ENCODE measurements at places on chromosomes 11 and 22. TPM values are rescaled to one million over a fixed set of nuclear protein-coding genes. Genes with fewer than 3 reads are reported as not detected.

DNA sequence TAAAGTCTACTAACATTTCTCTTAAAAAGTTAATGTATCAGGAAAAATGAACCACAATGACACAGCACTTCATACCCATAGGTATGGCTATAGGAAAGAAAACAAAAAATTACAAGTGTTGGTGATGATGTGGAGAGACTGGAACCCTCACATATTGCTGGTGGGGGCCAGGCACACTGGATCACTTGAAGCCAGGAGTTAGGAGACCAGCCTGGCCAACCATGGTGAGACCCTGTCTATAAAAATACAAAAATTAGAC lies 26.7 kb downstream of the TCF20 start:
- no peak for DNase-seq

DNA sequence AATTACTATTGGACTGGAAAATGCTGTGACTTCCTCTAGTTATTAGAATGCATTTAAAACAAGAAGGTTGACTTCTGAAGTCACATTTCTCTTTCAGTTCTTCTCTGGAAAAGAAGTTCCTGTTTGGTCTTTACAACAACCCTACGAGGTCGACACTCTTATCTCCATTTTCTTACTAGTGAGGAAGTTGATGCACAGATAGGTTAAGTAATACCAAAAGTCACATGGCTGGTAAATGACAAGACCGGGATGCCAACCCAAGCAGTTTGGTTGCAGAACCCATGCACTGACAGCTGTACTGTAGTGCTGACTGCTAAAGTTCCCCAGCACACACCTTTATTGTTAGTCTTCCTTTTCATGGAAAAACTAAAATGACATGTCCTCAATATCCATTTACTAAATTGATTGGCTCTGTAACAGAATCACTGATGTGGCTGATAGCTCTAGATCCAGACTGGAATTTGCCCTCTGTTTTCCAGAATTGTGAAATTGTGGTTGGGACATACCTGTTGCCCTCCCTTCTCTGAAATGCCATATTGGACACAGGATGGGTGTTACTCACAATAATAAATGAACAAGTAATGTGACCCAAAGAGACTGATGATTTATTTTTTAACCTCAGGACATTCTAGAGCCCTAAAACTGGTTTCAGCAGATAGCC lies 9.4 kb upstream of the TECTA start:
- DNase-seq, result no peak

DNA sequence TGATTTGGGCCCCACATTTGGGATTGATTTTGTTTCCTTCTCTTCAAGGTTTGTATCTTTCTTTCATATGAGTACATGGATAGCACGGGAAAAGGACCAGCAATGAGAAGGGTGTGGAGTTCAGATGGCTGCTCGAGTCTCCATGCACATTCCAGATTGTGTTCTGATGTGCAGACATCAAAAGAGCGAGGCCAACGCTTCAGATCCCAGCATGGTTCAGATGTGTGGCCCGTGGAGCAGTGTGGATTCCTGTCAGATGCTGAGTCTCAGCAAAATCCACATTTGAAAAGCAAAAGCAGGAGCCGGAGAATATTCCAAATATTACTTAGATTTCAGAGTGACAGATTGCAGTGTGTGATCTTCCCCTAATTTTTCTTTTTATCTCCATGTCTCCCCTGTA lies 219.4 kb downstream of the DBX1 start:
- DNase-seq, result no peak

DNA sequence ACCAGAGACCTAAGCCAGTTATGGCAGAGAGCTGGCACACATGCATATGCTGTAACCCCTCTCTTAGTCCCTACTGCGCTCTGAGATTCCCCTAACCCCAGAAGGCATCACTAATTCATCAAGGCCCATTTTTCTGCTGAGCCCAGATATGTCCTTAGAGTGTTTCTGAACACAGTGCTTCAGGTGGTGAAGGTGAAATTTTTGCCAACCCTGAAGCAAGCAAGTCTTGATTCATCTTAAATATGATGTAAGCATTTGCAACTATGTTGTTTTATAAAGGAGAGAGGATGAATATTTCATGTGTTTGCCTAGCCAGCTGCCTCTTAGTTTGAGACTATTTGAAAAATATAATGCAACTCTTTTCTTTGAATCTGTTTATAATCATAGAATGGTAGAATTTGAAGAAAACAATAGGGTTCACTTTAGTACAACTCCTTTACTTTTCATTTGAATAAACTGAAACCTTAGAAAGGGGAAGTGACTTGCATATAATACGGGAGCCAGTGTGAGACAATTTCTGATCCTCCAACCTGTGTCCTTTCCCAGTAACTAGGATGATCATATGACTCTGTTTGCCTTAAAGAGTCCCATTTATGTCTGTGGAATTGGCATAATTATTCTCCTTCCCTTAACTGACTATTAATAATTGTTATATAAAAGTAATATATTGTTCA lies 194.3 kb upstream of the MTNR1B start:
- DNase-seq, result no peak

DNA sequence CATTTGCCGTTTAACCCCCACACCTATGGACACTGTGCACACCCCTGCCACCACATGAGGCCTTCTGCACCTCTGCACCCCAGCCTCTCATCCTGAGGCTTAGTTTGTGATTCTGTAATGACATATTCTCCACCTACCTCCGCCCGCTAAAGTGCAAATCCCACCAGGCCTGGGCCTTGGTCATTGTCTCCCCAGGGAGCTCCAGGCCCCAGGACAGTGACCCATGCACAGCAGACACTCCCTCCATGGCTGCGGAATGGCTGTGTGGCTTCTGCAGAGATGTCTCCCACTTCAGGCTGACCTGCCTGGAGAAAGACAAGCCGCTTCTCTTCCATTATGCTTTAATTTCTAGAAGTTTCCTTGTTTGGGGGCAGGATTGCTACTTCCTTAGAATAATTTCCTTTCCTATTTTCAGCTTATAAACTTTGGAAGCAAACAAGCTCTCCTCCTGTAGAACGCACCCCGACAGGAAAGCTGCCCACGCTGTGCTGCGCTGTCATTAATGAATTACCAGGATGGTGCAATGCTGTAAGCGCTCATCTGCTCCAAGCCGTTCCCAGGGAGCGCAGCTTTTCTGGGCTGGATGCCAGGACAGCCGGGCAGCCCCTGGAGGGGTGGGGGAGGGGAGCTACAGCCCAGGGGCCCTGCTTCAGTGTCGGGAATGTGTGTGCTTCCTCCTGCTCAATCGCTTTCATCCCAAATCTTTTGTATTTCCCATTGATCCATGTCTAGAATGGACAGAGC lies 618.0 kb downstream of the BRD1 start:
- DNase-seq, result no peak

DNA sequence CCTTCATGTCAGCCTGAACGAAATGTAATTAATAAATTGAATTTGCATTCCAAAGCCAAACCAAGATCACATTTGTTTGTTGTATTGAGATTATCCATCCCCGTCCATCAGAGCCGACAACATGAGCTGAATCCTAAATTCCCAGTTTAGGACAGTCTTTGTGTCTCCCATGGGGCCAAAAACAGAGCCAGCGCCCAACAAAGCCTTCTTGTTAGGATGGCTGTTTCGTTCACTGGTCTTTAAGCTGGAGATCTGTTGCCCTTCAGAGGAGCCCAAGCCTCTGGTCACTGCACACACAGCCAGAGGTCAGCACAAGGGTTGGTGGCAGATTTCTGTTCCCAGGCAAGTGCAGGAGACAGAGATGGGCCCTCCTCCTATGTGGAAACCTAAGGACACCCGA lies 25.8 kb downstream of the DSCAML1 start:
- DNase-seq, result no peak

- DNase-seq, result no peak
These were observed 48.6 kb downstream of the TRIM29 start for GRCh38 chr11:120089036-120090001.

- DNase-seq, result peak; percentile 64
These were observed 33.8 kb downstream of the OR2AG2 start for GRCh38 chr11:6737872-6738466.

- no peak for DNase-seq
These were observed 802.5 kb downstream of the DLG2 start for GRCh38 chr11:84824624-84825023.

- no peak for DNase-seq
These were observed 290.2 kb downstream of the SWAP70 start for GRCh38 chr11:9953994-9954626.

DNA sequence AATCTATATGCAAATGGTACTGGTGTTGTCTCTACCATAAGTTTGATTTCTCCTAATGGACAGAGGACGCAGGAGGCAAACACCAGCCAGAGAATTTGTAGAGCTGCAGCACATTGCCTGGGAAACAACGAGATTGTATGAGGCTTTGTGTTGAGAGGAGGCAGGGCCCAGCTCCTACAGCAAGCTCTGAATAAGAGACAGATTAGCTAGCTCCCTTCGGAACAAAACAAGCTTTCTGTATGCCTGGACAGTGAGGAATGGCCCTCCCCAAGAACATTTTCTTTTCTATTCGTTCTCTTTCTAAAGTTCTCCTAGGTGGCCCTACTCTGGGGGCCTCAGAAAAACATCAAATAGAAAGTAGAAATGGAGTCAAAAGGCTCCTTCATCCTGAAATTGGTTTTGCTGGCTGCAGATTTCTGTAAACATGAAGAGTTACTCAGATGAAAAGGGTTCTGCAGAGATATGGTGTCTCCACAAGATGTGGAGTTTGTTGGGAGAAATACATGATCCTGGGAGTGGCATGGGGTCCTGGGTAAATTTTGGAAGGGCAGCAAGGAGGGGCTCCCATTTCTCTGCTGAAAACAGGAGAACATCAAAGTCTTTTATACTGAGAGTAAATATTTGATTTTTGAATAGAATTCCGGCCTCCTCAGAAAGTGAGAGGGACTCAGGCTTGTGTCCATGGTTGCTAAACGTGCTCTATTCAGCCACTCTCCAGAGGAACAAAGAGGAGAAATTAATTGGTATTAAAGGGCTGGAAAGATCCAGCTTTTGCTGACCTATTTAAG lies 6.8 kb upstream of the HEPACAM start:
- DNase-seq, result no peak

DNA sequence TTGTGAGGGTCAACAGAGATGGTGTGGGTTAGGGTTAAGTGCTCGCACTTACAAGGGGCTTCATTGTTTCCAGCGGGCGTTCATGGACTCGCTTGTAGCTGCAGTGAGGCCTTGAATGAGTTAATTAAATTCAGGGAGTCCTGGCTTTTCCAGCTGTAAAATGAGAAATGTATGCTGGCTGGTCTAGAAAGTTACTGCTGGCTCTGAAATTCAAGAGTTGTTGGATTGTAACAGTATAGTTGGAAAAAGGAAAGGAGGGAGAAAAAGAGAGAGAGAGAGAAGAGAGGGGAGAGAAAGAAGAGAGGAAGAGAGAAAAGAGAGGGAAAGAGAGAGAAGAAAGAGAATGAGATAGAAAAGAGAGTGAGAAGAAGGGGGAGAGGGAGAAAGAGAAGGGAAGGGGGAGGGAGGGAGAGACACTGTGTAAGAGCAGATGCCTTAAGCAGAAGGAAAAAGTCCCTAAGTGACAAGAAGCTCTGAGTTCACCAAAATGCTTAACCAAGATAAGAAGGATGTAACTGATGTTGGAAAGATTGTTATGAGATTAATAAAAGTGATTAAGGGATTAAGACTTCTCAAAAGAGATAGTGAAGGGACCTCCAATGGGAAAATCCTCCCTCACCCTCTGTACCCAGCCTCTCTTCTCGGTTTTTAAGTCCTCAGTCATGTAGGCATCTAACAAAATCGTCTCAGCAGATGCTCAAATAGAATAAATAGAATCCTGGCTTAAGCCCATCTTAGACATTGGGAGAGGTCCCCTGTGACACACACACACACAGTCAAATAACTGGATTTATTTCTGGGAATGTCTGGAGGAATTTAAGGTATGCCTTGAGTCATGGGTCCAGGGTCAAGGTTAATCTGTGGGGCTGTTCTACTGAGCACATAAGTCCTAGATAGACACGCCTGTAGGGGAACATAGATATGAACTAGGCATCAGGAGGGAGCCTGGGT lies 477.9 kb downstream of the MIAT start:
- DNase-seq, result no peak

DNA sequence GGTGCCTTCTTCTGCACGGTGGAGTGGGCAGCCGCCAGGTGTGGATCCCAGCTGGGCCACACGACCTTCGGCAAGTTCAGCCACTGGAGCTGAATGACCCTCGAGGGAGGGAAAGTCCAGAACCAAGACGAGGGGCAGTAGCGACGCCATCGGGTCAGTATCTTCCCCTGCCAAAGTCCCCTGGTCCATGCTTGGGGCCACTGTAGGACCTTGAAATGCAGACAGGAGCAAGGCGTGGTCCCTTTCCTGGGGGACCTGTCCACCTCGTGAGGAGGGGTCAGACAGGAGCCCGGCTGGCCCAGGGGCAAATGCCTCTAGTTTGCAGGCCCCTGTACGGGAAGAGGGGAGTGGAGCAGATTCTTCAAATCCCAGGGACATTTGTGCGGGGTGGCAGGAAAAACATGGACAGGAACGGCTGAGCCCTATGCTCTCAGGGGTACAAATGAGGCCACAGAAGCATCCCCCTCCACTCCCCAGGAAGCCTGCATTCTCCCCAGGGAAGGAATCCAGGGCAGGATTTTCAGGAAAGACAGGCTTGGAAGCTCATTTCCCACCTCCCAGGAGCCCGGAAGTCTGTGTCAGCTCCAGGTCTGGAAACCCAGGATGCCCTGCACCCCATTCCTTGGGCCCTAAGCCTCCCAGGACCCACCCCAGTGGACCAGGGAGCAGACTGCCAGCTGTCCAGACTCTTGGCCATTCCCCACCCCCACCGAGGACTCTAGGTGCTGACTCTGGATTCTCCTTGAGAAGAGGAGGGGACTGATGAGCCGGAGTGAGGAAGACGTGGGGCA lies 6.6 kb downstream of the SHANK2 start:
- no peak for DNase-seq

DNA sequence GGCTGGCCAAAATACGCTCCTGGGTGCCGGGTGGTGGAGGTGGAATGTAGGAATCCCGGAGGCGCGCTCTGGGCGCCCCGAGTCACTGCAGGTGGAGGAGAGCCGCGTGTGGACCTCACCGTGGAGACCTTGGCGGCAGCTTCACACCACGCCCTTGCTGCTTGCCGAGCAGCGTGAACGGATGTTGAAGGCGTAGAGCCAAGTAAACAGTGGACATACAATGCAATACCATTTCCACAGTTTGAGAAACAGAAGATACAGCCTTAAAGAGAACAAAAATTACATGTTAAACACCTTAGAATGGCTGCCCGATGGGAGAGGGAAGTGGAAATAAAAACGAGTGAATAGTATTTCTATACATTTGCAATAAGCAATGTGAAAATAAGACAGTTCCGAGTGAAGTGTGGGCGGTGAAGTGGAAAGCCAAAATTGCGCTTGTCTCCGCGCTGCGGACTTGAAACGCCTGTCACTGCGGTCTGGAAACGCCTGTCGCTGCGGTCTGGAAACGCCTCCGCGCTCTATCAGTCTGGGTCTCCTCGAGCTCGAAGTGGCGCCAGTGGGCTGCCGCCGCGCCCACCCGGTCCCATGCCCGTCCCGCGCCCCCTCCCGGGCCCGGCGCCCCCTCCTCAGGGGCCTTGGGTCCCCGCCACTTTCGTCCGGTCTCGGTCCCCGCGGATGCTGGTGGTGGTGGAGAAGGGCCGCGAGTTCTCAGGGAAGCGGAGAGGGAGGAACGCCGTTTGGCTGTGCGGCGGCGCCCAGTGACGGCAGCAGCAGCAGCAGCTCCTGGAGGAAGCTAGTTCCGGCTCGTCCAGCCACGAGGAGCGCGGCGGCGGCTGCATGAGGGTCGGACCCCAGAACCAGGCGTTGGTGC lies 1.6 kb downstream of the NCR3LG1 start:
- peak; percentile 79 for DNase-seq

The ABTB2 gene
- polyA plus RNA-seq, result 0.14 TPM

The CCDC73 gene
- not detected for polyA plus RNA-seq

The NKAPD1 gene
- polyA plus RNA-seq, result 7.2 TPM

The OR10D3 gene
- polyA plus RNA-seq, result not detected

All from endothelial cell of umbilical vein (primary cell).